GM18507 (cell line): ENCODE measurements at places on chromosomes 7 and 10.

DNA sequence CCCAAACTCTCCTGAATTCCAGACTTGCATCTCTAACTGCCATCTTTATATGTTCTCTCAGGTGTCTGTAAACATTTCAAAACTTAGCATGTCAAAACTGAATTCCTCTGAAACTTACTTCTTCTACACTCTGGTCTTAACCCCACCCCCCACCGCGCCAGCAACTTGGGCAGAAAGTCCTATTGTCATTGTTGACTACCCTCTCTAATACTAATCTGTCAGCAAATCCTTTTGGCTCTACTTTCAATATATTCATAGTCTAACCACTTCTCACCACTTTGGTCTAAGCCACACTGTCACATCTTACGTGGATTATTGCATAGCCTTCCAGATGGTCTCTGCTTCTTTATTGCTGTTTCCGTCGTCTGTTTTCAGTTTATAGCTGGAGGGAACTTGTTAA, 86.6 kb downstream of the AHCYL2 start:
- DNase-seq, result no peak

GRCh38 chr10:51876503-51876902, 177.1 kb upstream of the CSTF2T start:
- DNase-seq, result no peak

GRCh38 chr10:50415292-50415691, 164.0 kb upstream of the ASAH2 start:
- DNase-seq, result no peak

DNA sequence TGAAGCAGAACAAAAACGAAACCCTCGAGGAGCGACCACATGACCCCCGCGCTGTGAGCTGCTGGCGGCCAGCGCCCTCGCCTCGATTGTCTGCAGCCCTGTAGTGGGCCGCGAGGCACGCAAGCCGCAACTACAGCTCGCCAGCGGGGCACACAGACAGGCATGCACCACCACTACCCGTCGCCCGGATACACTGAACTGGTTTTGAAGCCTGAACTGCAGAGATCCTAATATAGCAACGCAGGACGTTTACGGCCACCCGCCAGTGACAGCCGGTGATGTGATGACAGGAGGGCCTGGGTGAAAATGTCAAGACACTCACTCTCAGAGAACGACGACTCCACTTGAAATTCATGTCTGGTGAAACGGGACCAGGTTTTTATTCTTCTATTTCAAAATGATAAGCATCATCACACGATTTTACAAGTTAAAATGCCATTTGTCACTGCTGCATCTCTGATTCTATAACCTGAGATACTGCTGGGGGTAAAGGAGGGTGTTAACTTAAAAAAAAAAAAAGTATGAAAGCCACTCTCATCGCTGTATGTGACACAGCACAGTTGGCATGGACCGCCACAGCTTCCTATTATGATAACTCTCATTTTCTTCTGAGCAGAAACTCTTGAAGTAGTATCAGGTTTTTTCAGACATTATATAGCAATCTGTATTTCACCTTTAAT, 120.3 kb upstream of the DIP2C start:
- DNase-seq, result no peak

DNA sequence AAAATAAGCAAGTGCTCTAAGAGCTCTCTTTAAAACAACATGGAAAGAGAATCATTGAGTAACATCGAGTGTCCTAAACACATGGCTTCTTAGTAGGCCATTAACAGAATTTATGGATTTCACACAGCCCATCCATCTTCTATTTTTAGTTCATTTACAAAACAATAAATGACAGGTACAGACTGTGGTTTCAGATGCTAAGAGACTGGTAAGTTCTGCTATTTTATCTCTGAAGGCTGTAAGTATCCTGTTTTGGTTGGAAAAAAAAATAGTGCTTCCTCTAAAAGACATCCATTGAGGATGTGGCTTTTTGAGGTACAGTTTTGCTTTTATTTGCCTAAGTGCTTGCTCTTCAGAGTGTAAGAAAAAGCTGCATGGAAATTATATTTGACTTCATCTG, 27.4 kb upstream of the GNAI1 start:
- DNase-seq, result no peak

DNA sequence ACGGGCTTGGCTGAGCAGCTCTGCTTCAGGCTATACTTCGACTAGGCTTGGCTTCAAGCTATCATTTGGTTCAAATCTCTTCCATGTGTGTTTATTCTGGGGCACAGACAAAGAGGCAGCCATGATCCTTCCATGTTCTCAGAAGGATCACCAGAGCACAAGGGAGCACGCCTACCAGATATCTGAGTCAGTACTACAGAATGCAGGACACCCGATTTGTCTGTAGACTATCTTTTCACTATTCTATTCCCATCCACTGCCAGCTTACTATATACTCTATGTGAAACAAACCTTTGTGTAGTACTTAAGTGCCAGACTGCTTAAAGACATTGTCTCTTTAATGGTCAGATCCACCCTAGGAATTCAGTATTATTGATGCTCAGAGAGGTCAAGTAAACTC, 35.1 kb downstream of the CH25H start:
- no peak for DNase-seq

- DNase-seq, result no peak
Observed at GRCh38 chr10:48771234-48771633, 86.6 kb downstream of the WDFY4 start.

DNA sequence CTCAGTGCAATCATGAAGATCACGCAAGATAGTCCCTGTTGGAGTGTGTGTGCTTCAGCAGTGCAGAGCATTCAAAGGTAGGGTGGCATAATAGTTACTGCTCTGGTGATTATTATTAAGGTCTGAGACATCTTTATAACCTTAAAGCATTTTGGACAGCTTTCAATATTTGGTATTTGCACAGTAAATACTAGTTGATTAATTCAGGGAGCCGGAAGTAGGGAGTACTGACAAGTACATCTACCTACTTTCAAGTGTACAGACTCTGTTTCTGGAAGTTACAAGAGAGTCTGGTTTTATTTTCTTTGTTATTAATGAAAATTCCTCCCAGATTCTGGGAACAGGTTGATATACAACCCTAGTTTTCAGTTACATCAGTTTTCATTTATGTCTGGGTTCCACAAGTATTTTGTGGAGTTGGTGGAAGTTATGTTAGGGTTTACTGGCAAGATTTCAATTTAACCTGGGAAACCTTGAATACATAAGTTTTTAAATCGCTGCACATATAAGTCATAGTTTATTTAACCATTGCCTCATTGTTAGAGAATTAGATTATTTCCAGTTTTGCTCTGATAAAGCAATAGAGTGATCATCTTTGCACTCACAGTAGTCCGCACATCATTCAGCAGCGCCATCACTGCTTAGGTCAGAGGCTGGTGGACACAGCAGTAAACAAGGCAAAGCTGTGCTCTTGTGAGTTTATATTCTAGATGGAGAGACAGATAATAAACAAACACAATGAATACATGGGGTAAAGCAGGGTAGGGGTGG, 366.6 kb downstream of the REEP3 start:
- no peak for DNase-seq

DNA sequence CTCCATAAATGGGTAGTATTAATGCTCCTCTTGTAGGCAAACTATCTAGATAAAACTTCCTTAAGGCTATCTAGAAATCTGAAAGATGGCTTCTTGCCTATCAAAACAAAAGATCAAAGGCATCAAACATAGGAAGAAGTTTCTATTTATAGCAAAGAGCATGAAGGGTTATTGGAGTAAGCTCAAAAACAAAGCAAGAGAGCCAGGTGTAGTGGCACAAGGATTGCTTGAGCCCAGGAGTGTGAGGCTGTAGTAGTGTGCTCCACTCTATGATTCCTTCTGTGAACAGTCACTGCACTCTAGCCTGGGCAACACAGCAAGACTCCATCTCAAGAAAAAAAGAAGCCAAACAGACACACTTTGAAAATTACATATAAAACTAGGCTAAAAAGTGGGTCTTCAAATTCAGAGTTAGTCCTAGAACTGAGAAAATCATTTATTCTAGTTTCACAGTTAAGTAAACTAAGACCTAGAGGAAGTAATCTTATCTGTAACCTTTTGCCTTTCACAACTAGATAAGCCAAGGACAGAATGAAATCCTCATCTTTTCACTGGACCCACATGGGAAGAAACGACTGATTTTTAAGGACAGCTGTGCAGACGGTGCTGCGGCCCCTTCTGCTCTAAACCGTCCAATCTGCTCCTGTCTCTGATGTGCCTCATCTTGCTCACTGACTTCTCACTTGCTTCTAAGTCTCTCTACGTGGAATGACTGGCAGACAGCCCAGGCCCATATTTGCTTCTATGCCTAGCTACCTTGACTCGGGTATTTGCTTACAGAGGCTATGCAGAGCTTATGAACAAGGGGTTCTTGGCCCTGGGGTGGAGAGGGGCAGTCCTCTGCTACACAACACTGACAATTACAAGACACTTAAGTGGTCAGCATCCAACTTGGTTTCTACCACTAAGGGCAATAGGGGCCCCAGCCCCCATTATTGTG, 50.0 kb downstream of the ESYT2 start:
- DNase-seq, result no peak

DNA sequence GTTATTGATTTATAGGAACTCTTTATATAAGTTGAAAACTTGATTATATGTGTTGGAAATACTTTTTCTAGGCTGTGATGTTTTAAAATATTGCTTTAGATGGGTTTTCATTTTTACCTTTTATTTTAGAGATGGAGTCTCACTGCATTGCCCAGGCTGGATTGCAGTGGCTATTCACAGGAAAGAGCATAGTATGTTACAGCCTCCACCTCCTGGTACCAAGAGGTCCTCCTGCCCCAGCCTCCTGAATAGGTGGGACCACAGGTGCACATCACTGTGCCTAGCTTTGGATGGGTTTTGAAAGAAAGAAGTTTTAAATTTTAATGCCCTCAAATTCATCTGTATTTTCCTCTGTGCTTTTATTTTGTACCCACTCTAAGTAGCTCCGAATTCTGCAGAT, 105.4 kb downstream of the TCF7L2 start:
- no peak for DNase-seq

DNA sequence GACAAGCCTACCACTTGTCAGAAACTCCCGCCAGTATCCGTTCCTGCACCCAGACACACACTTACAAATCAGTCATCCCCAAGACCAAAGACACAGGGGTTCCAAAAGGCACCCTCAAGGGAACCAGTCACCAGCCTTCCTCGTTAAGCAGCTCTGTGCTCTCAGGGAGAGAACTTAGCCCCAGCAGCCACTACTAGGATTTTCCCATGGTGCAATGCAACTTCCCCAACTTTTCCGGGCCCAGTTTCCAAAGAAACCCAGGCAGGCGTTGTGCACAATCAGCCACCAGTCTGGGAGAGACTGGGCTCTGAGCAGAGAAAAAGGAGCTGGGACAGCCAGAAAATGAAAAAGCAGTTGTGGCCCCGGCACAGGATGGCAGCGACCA, 1.2 kb downstream of the DLG5 start:
- no peak for DNase-seq

DNA sequence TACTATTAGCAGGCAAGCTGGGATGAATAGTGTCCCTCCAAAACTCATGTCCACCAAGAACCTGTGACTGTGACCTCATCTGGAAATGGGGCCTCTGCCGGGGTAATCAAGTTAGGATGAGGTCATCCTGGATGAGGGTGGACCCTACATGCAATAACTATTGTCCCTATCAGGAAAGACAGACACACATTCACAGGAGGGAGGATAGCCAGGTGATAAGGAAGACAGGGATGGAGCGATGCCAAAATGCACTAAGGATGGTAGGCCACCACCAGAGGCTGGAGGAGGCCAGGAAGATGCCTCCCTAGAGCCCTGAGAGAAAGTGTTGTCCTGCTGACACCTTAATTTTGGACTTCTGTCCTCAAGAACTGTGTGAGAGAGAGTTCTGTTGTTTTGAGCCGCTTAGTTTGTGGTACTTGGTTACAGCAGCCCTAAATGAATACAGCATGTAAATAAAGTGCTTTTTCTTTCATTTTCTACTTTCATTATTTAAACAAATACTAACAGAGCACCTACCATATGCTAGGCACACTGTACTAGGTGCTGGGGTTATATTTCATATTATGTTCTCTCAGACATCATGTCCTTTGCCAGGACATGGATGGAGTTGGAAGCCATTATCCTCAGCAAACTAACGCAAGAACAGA, 111.9 kb downstream of the USP6NL start:
- no peak for DNase-seq

- DNase-seq, result no peak
Observed at GRCh38 chr10:21990449-21990848, 13.1 kb downstream of the DNAJC1 start.

GRCh38 chr7:70762696-70763095, 369.2 kb upstream of the GALNT17 start:
- no peak for DNase-seq

DNA sequence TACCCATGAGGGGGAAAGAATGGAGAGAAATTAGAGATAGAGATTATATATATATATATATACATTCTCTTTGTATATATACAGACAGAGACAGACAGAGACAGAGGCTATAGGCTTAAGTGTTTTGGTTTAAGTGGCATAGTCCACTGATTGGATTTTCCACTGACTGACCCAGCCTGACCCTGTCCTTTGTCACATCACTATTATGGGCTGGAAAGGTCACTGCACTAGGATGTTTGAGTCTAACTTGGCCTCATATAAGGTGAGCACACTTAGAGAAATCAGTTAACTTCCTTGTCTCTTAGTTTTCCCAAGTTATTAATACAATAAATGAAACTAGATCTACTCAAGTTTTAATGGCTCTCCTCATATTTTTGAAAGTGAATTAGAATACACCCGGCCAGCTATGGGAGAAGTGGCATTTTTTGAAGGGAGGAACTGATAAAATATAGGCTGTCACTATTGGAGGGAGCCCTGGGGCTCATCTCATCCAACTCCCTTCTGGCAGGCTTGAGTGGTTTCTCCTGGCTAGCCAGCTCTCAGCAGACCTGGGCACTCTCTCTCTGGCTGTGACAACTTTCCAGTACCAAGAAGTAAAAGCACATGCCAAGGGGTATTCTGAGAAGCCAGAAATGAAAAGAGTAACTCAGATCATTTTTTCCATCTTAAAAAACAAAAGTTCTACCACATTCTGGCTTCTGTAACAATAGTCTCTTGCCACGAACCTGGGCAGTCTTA, 455.6 kb upstream of the ANKRD30A start:
- no peak for DNase-seq

DNA sequence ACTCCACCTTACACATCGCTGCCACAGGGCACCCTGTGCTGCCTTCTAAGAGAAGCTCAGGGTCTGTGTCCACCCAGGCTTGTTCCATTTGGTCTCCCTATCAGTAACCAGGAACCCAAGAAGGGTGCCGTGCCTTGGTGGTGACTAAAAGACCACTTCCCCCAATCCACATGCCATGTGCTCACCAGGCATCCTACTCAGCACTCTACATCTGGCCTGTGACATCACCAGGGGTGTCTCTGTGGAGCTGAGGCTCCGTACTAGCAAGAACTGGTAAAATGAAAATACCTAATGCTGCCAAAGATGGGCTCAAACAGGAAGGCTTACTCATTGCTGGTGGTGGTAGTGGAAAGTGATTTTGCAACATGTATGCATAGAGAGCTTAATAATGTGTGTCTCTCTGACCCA, 19.0 kb upstream of the C10orf71 start:
- DNase-seq, result no peak
